ENCODE measurements at places on chromosomes 3 and 15. TPM values are rescaled to one million over a fixed set of nuclear protein-coding genes. Genes with fewer than 3 reads are reported as not detected.

Gene CPLX3
- not detected for total RNA-seq

Gene CRABP1
- total RNA-seq = not detected

Gene MAP6D1
- total RNA-seq = 1.1 TPM

Gene CPEB1
- total RNA-seq = 12.1 TPM

Gene CASR
- total RNA-seq = not detected

Gene TM4SF1
- 87.2 TPM for total RNA-seq

Gene ADAMTSL3
- not detected for total RNA-seq

Gene MKRN2OS
- not detected for total RNA-seq

Gene TRIM42
- total RNA-seq = not detected

Gene SELENOT
- 129 TPM for total RNA-seq

Gene STRC
- total RNA-seq = not detected

Gene DZIP1L
- total RNA-seq = 7.4 TPM

Gene STARD5
- 3.2 TPM for total RNA-seq

DNA sequence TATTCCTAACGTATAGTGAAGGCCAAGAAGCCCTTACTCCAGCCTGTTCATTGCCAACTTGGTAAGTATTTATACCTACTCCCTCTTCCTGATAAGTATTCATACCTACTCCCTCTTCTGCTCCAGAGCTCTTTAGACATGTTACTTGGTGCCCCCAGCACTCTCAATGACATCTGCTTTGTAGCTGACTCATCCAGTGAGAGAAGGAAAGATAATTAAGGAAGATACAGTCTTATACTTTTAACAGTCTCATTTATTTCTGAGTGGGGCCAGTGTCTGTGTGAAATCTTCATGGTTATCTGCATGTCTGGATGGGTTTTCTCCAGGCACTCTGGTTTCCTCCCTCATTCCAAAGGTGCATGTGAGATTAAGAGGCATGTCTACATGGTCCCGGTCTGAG is 698.7 kb downstream of the FHIT start:
- peak; percentile 61 for DNase-seq

DNA sequence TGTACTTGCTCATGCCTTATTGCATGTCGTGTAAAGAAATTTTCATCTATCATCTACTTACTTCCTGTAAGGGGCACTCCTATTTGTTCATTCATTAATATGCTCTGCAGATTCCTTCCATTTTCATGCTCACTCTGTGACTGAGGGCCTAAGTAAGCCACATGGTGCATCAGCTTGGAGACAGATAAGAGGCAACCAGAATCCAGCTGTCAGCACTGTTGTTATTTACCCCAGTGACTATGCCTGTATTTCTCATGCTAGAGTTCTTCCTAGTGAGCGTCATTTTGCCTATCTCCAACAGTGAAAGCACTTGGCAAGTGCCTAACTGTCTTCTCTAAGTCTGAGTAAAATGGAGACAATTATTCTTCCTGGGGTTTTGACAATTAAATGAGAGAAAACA is 124.8 kb upstream of the ABI3BP start:
- no peak for DNase-seq

GRCh38 chr15:68341760-68342725 is 64.5 kb downstream of the FEM1B start:
- no peak for DNase-seq

DNA sequence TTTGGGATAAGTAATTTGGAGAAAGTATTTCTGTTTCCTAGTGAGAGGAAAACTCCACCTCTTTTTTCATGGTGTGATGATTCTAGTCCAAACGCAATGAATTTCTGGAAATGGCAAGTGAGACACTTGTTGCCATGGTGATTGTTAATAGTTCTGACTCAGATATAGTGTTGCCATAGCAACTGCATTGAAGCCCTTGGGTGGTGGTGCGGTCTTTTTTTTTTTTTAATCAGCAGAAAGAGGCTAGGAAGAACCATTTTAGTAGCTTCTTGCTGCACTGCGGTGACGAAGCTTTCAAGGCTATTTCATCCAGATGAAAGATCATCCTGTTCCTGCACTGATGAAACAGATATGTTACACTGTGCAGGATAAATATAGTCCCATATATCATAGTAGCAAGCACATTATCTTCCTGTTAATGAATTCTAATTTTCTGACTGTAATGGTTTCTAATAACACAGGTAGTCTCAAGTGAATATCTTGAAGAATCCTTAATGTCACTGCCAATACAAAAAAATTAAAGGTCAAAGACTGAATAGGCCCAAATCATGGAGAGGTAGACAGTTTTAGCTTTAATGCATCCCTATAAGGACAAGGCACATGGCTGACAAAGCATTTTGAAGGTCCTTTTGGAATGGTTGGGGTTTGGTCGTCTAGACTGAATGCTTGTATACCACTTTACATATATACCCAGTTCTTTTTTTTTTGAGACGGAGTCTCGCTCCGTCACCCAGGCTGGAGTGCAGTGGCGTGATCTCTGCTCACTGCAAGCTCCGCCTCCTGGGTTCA is 125.1 kb upstream of the ZBTB20 start:
- peak; percentile 86 for DNase-seq

- DNase-seq = peak; percentile 87
Measured at GRCh38 chr15:73800662-73801345, 47.7 kb upstream of the INSYN1 start.

DNA sequence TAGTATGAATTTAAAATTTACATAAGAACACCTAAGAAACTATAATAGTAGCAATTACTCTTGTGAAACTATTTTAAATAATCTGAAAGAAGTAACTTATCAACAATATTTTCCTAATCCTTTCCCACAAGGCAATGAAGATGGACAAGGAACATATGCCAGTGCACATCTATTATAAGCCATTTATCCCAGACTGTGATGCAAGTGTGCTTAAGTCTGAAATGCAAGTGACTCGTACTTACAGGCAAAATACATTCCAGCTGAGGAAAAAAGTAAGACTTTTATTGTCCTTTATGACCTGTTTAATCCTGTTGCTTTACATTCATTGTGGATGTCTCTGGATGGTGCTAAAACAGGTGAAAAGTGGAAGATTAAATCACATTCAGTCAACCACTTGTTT is 709.4 kb downstream of the ZNF385D start:
- no peak for DNase-seq

DNA sequence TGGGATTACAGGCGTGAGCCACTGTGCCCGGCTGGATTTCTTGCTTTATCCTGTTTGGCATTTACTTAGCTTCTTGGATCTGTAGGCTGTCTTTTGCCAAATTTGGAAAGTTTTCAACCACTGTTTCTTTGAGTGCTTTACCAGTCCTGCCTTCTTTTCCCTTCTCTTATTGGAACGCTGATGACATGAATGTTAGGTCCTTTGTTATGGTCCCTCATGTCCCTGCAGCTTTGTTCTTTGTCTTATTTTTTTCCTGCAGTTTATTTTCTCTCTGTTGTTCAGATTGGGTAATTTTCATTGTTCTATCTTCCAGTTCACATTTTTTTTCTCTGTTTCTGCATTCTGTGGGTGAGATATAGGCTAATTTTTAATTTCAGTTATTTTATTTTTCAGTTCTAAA is 25.0 kb downstream of the SH3GL3 start:
- no peak for DNase-seq

GRCh38 chr15:53511175-53511574 is 248.3 kb downstream of the WDR72 start:
- DNase-seq = no peak

DNA sequence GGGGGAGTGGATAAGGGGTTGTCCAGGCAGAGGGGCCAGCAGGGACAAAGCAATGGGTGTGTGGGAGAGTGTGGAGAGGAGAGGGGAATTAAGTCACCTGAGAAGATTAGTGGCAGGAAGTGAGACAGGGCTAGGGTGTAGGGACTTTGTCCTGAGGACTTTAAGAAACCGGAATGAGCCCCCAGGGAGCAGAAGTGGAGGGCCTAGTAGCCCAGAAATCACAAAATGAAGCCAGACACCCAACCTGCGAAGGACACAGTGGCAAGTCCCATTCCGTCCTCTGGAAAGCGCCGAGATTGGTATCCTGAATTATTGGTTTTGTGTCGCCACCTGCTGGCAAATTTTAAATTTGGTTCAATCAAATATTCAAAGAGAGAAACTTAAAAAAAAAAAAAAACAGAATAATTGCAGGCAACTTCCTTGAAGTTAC is 78.0 kb upstream of the SLC25A36 start:
- DNase-seq = peak; percentile 57

DNA sequence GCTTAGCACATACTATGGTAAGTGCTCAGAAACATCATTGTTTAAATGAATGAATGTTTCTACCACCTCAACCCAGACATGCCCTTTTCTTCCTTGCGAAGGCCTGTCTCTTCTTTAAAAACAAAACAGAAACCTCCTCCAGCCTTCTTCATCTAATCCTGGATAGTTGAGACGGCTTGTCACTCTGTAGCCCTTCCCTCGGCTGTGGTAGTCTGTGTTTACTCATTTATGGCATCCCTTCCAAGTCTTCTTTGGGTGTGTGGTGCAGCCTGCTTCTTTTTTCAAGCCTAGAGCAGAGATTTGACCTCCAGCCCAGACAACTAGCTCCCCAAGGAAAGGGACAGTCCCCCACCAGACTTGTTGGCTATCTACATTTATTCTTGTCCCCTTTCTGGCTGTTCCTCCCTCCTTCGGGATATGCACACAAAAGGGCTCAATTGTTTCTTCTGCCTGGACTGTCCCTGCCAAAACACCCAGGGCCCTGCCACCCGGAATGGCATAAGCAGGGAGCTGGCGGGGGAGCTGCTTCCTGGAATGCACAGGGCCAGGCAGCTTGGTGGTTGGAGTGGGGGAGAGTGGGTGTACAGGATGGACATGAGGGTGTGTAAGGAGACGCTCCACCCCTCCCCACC is 67.8 kb downstream of the ITGA11 start:
- DNase-seq = peak; percentile 30

GRCh38 chr15:72358121-72358520 is 17.7 kb downstream of the HEXA start:
- no peak for DNase-seq

- DNase-seq = peak; percentile 43
Measured at GRCh38 chr3:137121704-137122314, 164.0 kb downstream of the IL20RB start.

GRCh38 chr15:50432230-50432629 is 8.0 kb downstream of the USP8 start:
- DNase-seq = no peak

- no peak for DNase-seq
Measured at GRCh38 chr3:89436846-89437245, 329.4 kb downstream of the EPHA3 start.

DNA sequence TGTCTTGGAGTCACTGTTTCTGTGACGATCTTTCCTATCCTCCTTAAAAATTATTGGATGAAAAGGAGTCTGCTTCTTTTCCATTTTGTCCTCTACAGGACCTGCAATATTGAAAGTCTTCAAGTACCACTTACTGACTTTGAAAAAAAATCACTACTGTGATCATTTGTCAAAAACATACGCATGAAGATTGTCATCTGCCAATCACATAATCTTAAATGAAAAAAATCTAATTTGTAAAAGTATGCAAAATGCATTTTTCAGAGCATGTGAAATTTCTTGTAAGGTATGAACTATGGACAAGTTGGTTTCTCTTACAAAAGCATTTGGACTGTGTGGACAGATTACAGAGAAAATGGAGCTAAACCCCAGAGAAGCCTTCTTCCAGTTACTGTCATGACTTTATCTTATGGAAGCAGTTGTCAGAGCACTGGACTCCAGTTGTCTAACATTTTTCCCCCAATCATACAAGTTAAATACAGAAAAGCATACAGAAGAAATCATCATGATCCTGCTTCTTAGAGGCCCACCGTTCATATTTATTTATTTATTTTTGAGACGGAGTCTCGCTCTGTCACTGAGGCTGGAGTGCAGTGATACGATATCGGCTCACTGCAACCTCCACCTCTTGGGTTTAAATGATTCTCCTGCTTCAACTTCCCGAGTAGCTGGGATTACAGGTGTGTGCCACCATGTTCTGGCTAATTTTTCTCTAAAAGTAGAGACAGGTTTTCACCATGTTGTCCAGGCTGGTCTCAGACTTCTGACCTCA is 3.4 kb upstream of the PXK start:
- DNase-seq = no peak

- DNase-seq = no peak
Measured at GRCh38 chr3:43996379-43997301, 245.0 kb upstream of the TOPAZ1 start.

DNA sequence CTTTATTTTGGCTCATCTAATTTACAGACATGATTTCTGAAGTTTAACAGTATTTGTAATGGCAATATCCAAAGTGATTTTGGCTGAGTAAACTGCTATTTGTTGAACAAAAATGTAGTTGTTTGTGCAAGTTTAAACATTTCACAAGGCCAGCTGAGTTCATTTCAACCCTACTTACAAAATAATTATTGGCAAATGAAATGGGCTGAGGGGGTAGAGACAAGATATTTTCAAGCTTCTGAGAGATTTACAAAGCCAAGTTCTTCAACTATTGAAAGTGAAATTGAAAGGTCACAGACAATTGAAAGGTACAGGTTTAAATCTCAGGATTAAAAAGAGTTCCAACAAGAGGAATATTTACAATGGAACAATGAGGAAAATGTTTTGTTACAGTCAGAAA is 77.1 kb downstream of the DUT start:
- DNase-seq = no peak

DNA sequence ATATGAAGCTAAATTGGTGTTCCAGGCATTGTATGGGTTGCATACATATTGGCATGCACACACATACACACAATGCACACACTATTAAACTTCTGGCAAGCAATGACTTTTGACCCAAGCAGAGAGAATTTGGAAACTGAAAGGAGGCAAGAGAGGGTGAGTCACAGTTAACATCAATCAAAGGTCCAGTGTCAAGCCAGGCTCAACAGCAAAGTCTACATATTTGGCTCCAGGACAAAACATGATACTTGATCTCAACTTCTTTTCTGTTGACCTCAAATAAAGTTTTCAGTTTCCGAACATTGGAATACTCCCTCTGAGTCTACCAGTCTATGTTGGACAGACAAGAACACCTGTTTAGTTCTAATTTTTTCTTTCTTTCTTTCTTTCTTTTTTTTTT is 28.3 kb downstream of the IL12A start:
- DNase-seq = peak; percentile 81

GRCh38 chr3:52432691-52433141 is 12.2 kb downstream of the SEMA3G start:
- DNase-seq = no peak

DNA sequence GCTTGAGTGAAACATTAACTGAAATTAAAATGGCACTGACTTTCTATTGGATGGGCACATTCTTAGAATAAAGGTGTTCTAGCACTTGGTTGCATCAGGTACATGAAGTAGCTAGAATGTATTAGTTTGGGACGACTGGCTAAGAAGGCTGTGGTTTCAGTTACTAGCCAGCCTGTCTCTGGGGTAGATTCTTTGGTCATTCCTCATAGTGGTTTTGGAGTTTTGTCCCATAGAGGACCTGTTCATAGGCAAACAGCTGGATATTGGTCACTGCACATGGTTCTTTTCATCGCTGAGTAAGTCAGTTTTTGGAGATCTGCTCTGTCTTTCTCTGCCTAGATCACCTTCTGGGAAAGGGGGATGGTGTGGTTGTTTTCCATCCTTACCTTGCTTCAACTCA is 55.3 kb downstream of the ADAMTSL3 start:
- DNase-seq = no peak

- no peak for DNase-seq
Measured at GRCh38 chr3:151264605-151265004, 13.7 kb downstream of the P2RY14 start.
